ENCODE measurements at places on chromosomes 6 and 20. TPM values are rescaled to one million over a fixed set of nuclear protein-coding genes. Genes with fewer than 3 reads are reported as not detected.

The TJAP1 gene
- 6.9 TPM for polyA plus RNA-seq

The ULBP3 gene
- not detected for polyA plus RNA-seq

The ZBP1 gene
- polyA plus RNA-seq, result 0.13 TPM

The SLC26A8 gene
- polyA plus RNA-seq, result 0.26 TPM

The GSTA2 gene
- 1.4 TPM for polyA plus RNA-seq

The POU5F1 gene
- polyA plus RNA-seq, result 0.32 TPM

The HLA-DOA gene
- 1.9 TPM for polyA plus RNA-seq

The SLC17A9 gene
- polyA plus RNA-seq, result 138 TPM

The IL20RA gene
- polyA plus RNA-seq, result 0.65 TPM

The SF3B5 gene
- 178 TPM for polyA plus RNA-seq

The RCAN2 gene
- polyA plus RNA-seq, result 2.1 TPM

The PLAGL1 gene
- 1.3 TPM for polyA plus RNA-seq

The RRAGD gene
- 6.3 TPM for polyA plus RNA-seq

The PPDPF gene
- 8.3 TPM for polyA plus RNA-seq

The MRPL2 gene
- 73.9 TPM for polyA plus RNA-seq

The CALHM4 gene
- polyA plus RNA-seq, result not detected

The POM121L2 gene
- not detected for polyA plus RNA-seq

The KCNG1 gene
- polyA plus RNA-seq, result not detected

The RIPPLY2 gene
- polyA plus RNA-seq, result not detected

The THEMIS gene
- polyA plus RNA-seq, result 0.13 TPM

The BPIFB1 gene
- polyA plus RNA-seq, result not detected

The VPS52 gene
- polyA plus RNA-seq, result 27.5 TPM
